Cardiac fibroblast (primary cell): ENCODE measurements at places on chromosomes 7 and 10.
A peak's percentile ranks its signal among the peaks of the same experiment; 100 is the strongest.

GRCh38 chr10:13000431-13000830 is 1.1 kb downstream of the CCDC3 start:
- no peak for DNase-seq

DNA sequence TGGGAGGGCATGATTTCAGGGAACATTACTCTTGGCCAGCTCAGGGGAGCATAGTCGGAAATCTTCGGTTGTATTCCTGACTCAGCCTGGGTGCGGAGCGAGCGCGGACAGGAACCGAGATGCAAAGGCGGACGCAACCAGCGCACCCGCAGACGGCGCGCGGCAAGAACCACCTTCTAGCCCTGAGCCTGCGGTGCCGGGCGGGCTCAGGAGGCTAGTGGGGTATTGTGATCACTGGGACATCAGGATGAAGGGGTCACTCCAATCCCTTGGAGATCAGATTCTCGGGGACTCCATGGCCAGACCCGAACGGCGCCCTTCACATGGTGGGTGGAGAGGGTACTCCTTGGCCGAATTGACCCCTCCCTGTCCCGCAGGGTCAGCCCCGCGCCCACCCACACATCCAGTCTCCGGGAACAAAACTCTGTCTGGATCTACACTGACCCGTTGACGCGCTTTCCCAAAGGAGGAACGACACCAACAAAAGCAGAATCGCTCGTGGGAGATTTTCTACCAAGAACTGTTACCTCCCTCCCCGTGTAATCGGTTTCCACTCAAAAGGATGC is 730.5 kb downstream of the ZWINT start:
- DNase-seq, result no peak

GRCh38 chr10:88090568-88091214 is 227.3 kb downstream of the PTEN start:
- DNase-seq, result no peak

GRCh38 chr10:97701438-97702069 is 12.0 kb upstream of the MARVELD1 start:
- peak; percentile 82 for DNase-seq

GRCh38 chr10:43181146-43181545 is 42.9 kb downstream of the CSGALNACT2 start:
- no peak for DNase-seq

- DNase-seq, result no peak
These were observed 63.4 kb downstream of the ABI1 start for GRCh38 chr10:26797340-26797739.

DNA sequence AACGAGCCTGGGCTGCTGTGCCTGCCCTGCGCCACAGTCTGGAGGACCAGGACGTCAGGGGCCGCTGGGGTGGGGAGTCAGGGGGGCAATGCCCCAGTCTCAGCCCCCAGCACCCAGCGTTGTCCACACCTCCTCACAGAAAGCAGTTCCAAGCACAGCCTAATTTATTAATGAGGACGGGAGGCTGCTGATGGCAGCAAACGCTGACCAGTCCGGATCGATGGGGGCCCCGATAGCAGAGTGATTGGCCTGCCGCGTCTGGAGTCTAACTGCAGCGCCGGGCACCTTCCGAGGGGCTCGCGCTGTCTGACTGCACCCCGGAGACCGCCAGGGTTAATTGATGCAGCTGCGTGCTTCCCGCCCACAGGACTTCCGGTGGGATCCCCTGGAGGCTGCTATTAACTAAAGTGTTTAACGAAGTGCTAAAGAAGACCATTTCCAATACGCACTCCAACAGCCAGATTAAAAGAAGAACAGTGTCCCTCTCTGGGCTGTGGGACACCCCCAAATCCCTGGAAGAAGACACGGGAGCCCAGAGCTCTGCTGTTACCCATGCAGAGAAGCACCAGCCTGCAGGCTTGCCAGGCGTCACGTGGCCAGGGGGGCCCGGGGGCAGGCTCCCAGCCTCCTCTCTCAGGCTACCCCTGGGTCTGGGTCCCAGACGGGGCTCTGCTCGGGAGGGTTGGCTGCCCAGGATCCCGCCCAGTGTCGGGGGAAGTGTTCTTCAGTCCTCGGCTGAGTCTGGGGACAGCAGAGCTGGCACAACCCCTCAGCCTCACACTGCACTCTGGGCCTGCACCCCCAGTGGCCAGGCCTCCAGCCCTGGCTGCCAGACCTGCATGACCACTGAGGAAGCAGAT is 63.8 kb downstream of the MICALL2 start:
- DNase-seq, result no peak

- no peak for DNase-seq
These were observed 203.7 kb downstream of the EBF3 start for GRCh38 chr10:129760416-129760815.

GRCh38 chr7:147571436-147572185 is 1019.0 kb upstream of the C7orf33 start:
- no peak for DNase-seq

DNA sequence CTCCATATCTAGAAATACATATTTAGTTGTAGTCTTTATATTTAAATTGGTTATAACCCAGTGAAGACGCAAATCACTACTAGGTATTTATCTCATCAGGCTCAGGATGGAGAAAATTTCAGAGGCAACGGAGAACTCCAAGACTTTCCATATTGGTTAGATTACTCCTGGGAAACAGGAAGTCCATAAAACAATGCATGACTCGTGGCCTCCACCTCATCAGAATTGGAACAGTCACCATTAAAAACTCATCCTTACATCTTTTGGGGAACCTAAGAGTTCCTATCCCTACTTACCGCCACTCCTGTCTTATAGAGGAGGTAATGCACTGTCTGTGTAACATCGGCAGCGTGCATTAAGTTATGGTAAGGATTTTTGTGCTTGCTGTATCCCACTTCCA is 177.6 kb downstream of the PPP1R17 start:
- no peak for DNase-seq

GRCh38 chr7:149735779-149736477 is 37.5 kb downstream of the ZNF467 start:
- DNase-seq, result no peak

DNA sequence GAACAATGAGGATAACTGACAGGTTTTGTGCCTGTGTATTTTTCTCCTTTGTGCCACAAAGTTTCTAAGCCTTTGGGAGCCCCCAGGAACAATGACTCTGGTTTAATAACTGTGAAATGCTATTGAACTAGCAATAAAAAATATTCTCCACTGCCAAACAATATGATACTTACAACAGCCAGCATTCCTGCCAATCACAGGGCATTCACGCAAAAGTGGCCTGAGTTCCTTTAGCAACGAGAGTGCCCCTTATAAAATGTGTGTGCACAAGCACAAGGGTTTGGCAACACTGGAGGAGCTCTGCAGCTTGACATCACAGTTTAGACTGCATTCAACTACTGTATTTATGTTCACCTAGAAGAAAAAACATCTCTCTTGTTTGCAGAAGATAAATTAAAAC is 412.9 kb upstream of the NFE2L3 start:
- DNase-seq, result no peak

- peak; percentile 21 for DNase-seq
These were observed 51.4 kb upstream of the SCIN start for GRCh38 chr7:12518920-12519681.

DNA sequence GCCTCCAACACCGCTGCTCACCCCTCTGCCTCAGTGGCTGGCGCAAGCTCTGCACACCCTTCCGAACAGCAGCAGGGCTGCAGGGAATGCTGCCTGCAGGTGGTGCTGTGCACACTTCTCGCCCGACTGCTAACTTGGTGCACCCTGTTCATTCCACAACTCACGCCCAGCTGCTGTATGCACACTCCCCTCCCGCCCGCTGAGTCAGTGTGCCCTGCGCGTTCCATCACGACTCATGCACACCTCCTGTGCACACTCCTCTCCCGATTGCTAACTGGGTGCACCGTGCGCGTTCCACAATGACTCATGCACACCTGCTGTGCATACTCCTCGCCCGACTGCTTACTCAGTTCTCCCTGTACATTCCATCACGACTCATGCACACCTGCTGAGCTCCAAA is 21.5 kb downstream of the ADARB2 start:
- DNase-seq, result no peak

DNA sequence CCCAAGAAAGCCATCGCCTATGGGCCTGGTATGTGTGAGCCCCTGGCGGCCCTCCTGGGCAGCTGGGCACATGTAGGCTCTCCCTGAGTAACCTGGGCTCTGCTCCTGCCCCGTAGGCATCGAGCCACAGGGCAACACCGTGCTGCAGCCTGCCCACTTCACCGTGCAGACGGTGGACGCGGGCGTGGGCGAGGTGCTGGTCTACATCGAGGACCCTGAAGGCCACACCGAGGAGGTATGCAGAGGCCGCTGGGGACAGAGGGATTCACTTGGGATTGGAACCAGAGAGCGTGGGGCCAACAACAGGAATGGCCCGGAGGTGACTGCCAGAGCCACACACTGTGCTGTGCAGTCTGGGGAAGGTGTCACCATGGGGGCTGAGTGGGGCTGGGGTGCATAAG is 7.3 kb downstream of the FLNC start:
- DNase-seq, result no peak

- DNase-seq, result no peak
These were observed 200.2 kb downstream of the ELMO1 start for GRCh38 chr7:37248396-37248861.

DNA sequence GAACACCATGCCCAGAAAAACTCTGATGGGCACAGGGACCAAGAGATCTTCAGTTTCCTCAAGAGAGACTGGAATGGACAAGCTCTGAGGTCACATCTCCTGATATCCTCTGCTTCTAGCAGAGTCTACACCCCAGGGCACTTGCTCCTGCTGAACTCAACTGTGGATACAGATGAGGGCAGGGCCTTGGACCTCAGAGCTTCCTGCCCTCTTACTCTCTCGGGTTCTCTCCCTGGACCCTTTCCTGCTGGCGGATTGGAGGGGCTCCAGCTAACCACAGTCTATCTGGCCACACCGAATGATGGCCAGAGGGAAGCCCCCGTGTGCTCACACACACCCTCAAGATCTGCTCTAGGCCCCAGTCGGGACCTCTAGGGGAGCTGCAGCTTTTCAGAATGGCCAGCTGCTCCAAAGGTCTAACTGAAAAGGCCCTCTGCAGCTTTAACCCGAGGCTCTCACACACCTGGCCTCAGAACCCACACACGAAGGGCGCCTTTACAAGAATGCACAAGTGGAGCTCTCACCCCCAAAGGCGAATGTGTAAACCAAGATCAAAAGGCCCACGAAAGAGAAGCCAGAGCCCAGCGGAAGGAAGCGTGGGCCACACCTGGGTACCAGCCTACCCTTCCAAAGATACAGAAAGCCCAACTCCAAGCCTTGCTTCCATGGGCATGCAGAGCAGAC is 65.5 kb downstream of the FAM53B start:
- DNase-seq, result no peak

DNA sequence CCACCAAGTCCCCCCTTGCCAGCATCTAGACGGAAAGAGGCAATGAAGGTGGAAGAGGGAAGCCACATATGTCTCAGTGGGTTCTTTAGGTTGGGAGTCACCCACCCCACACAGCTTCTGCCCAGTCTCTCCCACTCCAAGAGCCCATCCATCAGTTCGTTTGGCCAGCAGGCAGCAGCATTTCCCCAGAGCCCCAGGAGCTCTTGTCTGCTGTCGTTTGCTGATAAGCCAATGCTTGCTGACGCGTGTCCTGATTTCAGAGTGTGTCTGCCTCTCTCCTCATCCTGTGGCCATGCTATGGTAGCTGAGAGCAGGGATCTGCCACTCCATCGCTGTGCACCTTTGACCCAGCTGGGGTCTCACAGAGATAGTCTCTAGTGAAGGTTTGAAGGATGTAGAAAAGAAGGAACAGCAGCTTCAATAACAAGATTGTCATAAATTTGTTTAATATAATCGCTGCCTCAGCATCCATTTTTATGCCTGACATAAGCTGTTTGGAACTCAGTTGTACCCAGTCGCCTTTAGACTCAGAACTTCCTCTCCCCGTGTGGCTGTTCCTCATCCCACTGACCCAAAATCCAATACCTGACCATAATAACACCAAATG is 39.4 kb upstream of the GDF10 start:
- no peak for DNase-seq

GRCh38 chr7:91180746-91181145 is 83.5 kb upstream of the FZD1 start:
- DNase-seq, result no peak

DNA sequence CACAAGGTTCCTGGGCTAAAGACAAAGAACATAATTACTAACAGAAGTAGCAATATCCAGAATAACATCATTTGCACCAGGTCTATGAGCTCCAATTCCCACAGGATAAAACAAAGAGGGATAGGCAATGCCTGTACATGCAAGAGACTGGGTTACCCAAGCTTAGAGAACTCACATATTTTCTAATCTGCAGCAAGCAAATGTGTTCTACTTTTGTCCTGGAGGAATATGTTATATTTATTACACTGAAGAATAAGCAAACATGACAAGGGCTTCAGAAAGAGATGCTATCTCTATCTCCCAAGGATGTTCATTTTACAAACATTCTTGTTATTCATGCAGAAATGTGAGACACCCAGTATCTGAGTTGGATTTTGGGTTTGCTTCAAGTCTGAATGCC is 118.6 kb downstream of the MDFIC start:
- DNase-seq, result no peak

- no peak for DNase-seq
These were observed 170.4 kb downstream of the PTEN start for GRCh38 chr10:88033793-88034192.

- DNase-seq, result no peak
These were observed 43.4 kb upstream of the PRSS58 start for GRCh38 chr7:142301299-142301698.

DNA sequence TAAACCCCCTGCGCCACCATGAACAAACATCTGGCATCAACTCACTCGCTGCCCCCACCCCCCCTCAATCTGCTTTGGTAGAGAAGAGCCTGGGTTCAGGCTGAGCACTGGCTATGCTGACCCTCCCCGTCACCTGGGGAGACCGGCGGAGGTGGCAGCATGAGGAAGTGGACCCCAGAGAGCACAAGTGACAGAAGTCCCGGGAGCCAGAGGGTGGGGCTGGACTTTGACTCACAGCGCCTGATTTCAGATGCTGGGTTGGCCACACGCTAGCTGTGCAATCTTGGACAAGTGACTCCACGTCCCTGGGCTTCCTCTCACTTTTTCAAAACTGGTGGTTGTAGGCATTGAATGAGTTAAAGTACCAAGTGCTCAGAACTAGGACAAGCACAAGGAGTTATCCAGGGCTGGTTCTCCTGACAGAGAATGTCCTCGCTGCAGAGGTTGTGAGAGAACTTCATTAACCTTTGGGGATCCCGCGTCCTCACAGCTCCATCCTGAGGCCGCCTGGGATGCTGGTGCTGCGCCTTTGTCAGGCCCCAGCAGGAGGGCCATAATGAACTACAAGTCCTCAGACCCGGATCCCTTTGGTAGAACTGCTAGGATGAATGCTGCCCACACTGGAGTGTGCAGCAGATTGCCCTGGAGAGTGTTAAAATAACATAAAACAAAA is 48.8 kb upstream of the RASGEF1A start:
- DNase-seq, result no peak
